ENCODE measurements at places on chromosomes 5 and 9.
A peak's percentile ranks its signal among the peaks of the same experiment; 100 is the strongest.

DNA sequence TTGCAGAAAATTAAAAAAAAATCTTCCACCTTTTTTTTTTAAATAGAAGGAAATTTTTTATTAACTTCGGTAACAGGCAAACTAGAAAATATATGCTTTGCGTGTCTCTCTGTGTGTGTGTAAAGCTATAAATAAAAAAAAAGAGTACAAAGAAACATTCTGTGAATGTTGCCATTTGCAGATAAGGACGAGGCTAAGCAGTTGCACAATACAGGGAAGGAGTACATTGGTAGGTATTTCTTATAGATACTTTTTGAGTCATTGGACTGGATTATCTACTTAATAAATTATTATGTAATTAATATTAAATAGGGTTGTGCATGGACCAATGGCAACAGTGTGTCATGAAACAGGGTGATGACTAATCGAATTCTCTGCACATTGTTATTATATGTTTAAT, 102.4 kb downstream of the CAMK4 start:
- no peak for DNase-seq

GRCh38 chr5:180006141-180006540, 65.4 kb downstream of the RNF130 start:
- no peak for DNase-seq

DNA sequence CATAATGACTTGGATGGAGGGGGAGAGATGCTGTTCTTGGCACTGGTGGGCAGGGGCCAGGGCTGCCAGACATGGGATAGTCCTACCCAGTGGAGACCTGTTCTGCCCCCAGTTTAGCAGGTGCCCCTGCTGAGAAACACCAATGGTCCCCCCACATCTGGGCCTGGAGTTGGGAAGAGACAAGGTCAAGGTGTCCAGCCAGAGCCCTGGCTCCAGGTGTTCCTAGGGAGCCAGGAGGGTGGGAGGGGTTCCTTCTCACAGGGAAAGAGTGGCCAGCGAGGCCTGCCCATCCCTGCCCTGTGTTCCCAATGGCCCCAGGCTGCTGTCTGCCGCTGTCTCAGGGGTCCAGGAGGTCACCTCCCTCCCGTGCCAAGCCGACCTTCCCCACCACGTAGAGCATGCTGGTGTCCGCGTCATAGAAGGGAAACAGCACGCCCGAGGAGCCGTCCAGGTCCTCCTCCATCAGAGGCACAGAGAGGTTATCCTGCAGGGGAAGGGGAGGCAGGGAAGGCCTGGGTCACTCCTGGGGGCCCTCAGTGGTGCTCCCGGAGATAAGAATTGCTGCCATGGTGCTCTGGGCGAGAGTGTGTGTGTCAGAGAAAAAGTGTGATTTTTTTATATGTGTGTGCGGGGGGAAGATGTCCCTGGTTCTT, 11.7 kb upstream of the TRIM14 start:
- DNase-seq: no peak

DNA sequence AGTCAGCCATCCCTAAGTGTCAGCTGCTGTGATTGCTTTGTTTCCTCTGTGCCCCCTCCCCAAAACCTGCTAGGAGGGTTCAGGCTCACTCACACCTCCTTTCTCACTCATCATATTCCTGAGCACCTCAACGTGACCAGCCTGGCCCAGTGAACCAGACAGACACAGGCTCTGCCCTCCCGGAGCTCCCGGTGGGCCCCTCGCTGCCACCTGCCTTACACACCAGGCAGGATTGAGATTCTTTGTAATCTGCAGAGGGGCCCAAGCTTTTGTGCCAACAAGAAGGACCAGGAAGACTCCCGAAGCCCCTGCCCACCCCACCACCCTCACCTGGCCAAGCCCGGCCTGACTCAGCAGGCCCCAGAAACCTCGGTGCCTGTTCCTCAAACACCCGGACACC, 87.8 kb downstream of the NTNG2 start:
- DNase-seq: no peak

DNA sequence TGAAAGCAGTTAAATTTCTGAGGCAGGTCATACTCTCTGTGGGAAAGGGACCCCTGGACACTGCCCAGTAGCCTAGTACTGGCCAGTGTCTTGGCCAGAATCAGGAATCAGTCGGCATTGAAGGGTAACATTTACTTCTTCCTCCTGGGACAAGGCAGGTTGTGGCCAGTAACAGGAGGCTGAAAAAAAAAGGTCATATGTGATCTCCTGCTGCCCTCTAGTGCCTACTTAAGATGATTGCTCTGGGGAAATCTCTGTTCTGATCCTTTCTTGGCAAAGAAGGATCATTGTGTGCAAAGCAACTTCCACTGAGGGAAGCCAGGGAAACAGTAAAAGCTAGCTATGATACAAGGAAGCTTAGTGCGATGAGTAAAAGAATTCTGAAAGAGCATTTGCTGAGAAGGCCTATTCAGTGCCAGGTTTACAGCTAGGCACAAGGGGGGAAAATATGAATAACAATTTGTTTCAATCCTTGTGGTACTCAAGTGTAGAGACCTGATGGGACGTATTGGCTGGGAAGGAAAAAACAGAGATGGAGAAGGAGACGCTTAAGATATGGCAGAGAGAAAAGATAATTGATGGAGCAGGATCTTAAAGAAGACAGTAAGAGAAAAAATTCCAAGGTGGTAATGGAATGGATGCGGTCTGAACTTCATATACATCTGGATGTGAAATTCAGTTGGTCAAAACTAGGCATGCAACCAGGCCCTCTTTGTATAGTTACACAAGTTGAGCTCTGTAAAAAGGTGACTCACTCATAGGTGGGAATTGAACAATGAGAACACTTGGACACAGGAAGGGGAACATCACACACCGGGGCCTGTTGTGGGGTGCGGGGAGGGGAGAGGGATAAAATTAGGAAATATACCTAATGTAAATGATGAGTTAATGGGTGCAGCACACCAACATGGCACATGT, 25.8 kb upstream of the TRIM32 start:
- DNase-seq: peak; percentile 40

DNA sequence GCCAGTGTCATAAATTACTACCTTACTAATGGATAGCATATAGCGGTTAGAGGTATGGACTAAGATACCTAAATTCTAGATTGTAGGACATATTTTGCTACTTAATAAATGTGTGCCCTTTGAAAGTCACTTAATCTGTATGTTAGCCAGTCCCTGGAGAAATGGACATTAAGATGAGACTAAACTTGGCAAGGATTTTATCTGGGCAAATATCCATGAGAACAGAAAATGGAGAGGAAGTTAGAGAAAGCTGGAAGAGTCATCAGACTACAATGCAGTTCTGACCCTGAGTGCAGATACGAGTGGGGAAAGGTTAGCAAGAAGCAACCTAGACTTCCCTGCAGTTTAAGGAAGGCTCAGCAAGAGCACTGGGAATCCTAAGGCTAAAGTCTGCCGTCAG, 33.0 kb downstream of the TBCA start:
- DNase-seq: no peak

DNA sequence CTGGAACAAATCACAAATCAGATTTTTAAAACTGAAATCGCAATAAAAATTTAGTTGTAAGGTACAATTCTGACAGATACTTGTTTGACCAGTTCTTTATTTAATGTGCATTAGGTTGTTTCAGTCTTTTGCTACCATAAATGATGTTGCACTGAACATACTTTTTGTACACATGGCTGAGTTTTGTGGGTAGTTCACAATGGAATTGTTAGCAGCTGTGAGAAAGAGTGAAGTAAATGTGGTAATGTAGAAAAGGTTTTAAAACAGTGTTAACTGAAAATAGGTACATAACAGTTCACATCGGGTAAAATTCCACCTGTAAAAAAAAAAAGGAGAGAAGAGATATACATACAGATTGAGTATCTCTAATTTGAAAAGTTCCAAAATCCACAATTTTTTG, 25.6 kb downstream of the MRPS27 start:
- no peak for DNase-seq

GRCh38 chr9:38046661-38047300, 22.2 kb downstream of the SHB start:
- DNase-seq: no peak

GRCh38 chr5:39808656-39809055, 383.9 kb upstream of the DAB2 start:
- DNase-seq: no peak

- DNase-seq: no peak
Measured at GRCh38 chr5:104539618-104540350, 977.2 kb upstream of the NUDT12 start.

DNA sequence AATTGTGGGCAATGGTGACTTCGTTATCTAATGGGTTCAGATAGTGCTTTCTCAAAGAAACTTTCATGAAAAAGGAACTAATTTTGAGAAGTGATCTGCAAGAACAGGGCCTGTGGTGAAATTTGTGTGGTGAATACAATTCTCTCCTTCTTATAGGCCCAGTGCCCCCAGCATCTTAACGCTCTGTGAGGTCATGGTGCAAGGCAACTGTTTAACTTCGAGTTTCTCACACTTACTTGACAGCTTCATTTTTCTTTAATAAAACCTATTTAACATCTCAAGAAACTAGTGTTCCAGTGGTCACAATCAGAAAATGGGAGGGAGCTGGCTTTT, 69.2 kb downstream of the FAM114A2 start:
- DNase-seq: no peak

DNA sequence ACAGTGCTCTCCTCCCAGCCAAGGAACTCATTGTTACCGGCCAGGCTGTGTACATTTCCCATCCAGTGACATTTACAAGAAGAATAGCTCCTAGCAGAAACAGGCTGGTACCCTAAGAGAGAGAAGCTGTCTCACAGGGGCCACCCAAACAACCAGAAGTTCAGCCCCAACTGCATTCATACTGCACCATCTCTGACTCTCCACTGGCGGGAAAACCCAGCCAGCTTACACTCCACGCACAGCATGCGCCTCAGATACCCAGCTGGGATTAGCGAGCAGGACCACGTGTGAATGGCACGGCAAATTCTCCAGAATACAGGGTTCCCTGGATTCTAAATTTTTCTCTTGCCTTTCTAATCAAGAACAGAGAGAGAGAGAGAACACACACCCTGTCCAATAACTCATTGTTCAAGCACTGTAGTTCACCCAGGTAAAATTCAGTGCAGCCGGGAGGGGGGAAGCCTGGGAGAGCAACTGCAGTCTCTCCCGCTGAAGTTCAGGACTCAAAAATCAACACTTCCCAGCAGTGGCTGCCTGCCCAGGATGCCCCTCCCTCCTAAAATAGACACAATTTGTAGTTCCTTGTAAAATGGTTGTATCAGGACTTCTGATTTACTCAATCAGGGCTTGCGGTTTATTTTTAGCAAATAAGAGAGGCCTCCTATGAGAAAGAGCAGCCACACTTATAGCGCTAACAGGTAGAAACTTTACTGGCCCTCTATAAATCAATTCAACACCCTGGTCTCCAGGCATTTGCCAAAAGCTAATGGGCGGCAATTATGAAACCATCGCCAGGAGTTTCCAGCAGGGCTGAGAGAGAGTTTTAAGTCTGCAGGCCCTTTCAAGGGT, 2.2 kb downstream of the COL23A1 start:
- no peak for DNase-seq

DNA sequence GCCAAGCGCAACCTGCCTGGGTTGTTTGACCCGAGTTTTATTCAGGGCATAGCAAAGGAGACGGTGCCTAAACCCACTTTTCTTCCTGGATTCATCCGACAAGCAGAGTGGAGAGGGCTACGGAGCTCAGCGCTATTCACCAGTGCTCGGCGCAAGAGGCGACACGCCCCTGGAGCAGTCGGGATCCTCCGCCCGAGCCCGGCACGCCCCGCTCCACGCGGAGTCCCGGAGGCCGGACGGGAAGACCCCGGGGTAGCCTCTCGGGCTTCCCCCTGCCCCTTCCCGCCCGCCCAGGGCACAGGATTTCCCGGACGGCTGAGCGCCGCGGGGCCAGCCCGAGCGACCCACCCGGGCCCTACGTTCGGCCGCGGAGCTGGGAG, 427 bp downstream of the SERINC5 start:
- DNase-seq: no peak

DNA sequence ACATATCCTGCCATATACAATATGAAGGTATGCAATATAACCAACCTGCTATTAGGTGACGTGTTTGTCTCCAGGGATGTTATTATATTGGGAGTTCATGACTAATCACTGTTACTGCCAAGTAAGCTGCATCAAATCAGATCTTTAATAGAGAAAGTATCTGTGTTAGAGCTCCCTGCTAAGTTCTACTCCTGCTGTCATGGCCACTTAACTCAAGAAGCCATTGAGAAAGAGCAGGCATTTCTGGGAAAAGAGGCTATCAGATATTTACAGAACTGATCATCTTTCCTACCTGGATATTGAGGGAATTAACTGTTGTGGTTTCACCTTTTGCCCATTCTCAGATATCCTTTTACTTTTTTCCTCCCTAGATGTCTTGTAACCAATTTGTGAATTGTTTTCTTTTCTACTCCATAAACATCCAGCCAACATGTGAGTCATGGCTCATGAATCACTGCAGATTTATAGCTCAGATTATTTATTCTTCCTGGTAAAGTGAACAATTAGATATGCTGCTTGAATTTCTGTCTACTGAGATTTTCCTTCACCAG, 634.8 kb upstream of the FAM174A start:
- DNase-seq: no peak

DNA sequence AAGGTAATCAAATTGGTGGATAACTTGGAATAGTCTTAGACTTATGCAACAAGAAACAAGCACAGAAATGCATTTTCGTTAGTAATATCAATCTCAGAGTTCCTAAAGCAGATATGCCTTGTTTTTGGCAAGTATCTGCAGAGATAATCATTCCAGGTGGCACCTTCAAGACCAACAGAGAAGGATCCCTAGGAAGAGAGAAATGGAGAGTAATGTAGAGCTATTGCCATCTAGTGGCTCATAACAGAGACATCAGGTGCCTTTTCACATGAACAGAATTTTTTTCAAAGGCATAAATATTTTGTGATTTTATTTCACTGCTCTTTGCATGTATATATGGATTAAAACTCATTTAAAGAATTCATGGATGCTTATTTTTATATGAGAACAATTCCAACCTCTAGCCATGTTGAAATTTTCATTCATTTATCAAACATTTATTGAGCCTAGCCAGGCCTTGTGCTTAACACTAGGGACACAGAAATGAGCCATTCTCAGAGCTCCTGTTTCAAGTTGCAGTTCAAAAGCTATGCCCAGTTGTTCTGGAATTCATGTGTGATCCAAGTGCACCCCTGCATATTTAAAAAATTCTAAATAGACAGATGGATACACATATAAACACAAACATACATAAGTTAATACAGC, 117.5 kb upstream of the OR13F1 start:
- no peak for DNase-seq

DNA sequence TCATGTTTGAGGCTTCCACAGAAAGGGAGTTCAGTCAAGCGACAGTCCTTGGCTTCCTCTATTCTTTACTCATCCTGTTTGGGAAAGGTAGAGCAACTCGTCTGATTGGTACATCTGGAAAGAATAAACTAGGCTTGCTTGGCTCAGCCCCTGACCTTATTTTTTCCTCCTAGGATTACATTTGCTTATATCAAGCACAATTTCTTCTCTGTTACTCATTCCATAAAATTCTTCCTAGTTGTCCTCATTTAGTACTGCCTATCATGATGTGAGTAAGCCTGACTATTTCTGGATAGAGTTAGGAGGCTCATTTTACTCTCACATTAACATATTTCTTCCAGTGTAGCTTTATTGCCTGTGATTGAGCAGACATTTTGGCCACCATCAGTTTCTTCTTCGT, 10.9 kb upstream of the CARNMT1 start:
- DNase-seq: no peak

All from germinal center (tissue), 1 donor.